Activated CD8-positive, alpha-beta memory T cell treated with anti-CD3 and anti-CD28 coated beads for 4 hours (primary cell): ENCODE measurements at places on chromosomes 1 and 21.

DNA sequence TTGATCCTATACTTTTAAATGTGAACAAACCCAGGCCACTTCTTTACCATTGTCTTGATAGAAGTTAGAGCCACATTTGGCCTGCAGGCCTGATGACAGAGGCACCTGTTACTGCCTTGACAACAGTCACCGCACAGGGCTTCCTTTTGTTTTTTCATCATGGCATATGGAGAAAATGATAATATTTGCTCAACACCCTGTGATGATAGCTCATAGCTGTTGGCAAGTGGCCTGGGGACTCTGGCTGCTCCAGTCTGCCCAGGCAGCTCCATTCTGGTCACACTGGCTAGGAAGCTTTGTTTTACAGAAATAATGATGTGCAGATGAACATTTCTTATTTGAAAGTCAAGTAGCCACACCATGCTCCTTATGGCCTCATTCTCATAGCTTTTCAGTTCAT, 89.6 kb upstream of the GPR88 start:
- no peak for DNase-seq

GRCh38 chr21:25903607-25904006, 168.8 kb downstream of the GABPA start:
- DNase-seq = no peak

GRCh38 chr1:183553331-183553730, 36.9 kb downstream of the NCF2 start:
- DNase-seq = no peak

DNA sequence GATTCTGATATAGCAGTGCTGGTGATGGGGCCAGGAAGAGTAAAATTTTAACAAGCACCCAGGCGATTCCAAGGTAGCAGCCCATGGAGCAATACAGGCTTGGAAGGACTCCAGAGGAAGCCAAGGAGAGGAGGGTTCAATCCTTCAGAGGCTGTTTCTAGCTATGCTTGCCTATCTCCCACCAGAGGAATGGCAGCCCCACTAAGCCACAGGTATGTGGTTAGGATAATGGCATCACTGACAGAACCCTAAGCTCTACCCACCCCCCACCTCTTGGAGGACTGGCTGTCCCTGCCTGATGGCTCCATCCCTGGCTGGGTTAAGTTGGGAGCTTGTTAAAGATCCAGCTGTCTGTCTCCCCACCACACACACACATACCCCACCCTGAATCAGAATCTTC, 19.3 kb upstream of the PTAFR start:
- DNase-seq = no peak

GRCh38 chr1:109201123-109201703, 12.5 kb upstream of the SARS1 start:
- peak; percentile 12 for DNase-seq

GRCh38 chr1:199287206-199287605, 648.4 kb downstream of the PTPRC start:
- no peak for DNase-seq

- DNase-seq = no peak
Measured at GRCh38 chr21:27813750-27814149, 846.9 kb upstream of the ADAMTS5 start.

DNA sequence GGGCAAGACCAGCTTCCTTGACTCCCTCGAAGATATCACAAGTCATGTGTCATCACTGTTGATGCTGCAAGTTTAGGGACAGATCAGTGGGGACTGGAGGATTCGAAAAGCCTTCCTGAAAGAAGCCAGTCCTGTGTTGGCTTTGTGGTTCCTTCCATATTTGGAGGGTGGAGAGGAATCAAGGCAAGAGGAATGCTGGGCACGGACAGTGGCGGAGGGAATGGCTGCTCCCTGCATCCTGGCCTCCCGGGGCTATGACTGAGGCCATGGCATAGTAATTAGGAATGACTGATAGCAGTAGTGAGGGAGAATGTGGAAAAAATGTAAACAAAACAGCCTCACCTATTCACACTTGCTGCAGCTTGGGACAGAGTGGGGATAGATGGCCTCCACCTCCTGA, 36.4 kb downstream of the VANGL1 start:
- DNase-seq = no peak

GRCh38 chr21:26967062-26967913, at the start of gene ADAMTS5:
Gene ADAMTS5, minus strand, starts transcription at chr21:26967088. Its CDS starts 697 bp downstream, at chr21:26966391.
- DNase-seq = no peak

- DNase-seq = no peak
Measured at GRCh38 chr21:42939582-42940413, 14.4 kb upstream of the ERVH48-1 start.

GRCh38 chr1:47651311-47652089, 213.7 kb downstream of the FOXD2 start:
- DNase-seq = no peak

GRCh38 chr1:33098371-33098770, 17.4 kb downstream of the AZIN2 start:
- DNase-seq = no peak

GRCh38 chr21:42553435-42553834, 39.8 kb downstream of the SLC37A1 start:
- no peak for DNase-seq

DNA sequence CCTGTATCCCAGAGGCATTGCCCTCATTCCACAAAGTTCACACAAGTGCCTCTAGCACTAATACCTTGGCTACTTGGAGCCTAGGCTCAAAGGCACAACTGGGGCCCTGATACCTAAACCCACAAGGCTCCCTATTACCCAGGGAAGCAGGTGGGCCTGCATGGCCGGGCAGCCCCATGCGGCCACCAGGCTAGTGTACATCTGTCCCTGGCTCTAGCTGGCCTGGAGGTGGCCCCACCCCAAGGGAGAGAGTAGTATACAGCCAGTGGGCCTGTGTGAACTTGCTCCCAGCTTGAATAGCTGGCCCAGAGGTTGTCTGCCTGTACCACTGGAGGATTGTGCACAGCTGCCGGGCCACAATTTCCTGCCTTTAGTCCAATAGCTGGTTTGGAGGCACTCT, 52.2 kb downstream of the USP25 start:
- DNase-seq = no peak

DNA sequence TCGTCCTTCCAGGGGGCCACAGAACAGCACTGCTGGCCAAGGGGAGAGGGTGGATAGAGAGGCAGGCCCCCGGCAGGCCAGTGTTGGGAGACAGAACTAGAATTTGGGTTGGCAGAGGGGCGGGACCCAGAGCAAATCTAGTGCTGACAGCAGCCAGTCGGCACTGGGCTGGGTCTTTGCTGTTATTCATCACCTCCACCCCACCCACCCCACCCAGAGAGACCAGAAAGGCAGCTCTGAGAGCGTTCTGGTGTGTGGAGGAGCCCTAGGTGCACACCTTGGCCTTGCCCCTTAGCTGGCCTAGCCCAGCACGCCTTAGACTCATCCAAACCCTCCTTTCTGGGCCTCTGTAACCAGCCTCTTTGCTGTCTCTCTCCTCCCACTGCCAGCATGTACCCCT, 6.4 kb upstream of the PKP1 start:
- DNase-seq = no peak

DNA sequence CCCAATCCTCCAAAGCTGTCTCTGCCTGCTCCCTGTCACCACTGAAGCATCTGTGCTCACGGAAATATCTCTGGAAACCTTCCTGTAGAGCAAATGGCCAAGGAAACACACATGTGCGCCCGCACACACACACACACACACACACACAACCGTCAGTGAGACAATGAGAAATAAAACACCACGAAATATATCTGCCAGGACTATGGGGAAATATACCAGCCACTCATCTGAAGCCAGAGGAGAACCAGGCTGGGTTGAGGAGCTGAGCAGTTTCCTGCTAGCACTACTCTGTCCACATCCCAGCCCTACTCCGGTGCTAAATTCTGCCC, 25.1 kb upstream of the PLXNA2 start:
- no peak for DNase-seq

DNA sequence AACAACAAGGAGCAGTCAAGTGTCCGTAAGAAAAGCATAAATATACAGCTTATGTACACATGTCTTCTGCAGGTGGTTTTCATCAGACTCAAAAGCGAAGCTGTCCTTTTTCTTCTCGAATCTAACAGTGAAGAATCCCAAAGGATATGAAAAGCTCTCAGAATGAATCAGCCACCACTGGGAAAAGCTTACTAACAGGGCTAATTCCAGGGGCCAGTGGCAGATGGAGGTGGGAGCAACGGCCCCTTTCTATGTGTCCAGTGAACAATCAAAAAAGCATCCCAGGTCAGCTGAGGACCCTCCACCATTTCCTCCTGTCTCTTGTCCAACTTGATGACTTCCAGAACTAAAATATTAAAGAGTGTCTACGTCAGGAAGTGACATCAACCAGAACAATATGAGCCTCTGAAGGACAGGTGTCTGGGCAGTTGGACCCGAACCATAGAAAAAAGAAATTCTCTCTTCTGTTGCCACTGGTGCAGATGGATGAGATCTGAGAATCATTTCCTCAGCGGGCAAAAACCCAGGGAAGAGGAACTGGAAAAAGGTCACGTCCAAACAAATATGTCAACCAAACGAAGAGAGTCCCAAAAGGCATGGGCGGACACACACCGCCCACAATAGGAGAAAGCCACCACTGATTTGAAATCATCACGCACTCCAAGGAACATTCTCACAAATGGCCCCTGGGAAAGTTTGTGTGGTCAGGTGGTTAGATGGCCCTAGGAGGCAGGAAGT, 70.4 kb upstream of the TIAM1 start:
- DNase-seq = no peak

DNA sequence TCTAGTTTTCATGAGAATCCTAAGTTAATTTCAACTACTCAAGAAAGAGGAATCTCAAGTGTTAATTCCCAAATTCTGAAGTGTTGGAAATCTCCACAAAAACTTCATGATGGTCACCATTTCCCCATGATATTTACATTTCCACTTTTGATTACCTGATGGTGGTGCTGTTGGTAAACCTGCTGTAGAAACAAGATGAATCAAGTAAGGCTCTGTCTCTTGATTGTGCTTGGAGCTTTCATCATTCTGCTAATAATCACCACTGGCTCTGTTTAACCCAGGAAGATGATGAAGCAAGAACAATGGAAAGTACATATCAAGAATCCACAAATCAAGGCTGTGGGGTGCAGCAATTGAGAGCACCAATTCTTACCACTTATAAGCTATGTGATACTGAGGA, 77.8 kb downstream of the C4BPA start:
- DNase-seq = no peak

DNA sequence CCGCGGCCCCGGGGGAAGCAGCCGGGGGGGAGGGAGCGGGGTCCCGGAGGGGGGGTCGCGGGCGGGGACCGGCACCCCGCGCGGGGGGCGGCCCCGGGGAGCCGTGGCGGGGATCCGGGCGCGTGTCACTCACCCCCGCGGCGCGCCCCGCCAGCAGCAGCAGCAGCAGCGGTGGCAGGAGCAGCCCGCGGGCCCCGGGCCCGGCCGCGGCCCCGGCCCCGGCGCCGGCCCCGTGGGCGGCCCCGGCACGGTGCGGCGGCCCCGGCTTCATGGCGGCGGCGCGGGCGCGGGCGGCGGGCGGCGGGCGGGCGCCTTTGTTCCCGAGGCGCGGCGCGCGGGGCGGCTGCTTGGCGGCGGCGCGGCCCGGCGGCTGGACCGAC, 252 bp downstream of the SDC3 start:
- no peak for DNase-seq

GRCh38 chr1:46900401-46900800, 40.9 kb downstream of the CYP4A11 start:
- no peak for DNase-seq

- DNase-seq = no peak
Measured at GRCh38 chr1:20949871-20950590, 162.9 kb upstream of the HP1BP3 start.

DNA sequence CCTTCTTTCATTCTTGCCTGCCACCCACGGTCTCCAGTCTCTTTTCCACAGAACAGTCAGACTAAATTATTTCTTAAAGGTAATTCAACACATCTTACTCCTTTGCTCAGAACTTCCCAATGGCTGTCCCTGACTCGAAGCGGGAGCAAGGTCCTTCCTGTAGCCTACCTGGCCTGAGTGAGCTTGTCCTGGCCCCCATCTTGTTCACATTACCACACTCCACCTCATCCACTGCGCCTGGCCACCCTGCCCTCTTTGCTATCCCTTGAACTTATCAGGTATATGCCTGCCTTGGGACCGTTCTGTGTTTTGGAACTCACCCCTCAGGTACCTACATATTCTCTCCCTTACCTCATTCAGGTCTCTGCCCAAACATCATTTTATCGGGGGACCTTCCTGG, 13.3 kb upstream of the GLIS1 start:
- no peak for DNase-seq

- no peak for DNase-seq
Measured at GRCh38 chr1:84635429-84635828, 54.8 kb downstream of the SSX2IP start.

DNA sequence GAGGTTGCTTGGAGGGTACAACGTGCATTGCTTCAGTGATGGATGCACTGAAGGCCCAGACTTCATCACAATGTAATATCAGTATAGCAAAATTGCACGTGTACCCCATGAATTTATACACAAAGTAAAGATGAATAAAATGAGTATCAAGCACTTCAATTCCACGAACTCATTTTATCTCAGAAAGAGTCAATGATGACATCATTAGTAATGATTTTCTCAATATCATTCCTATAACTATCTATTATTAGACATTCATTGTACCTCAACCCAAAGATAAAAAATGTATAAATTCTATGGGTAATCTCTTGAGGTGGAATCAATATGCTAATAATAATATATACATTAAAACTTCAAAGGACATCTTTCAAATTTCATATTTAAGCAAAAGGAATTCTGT, 208.4 kb downstream of the COL11A1 start:
- DNase-seq = no peak

DNA sequence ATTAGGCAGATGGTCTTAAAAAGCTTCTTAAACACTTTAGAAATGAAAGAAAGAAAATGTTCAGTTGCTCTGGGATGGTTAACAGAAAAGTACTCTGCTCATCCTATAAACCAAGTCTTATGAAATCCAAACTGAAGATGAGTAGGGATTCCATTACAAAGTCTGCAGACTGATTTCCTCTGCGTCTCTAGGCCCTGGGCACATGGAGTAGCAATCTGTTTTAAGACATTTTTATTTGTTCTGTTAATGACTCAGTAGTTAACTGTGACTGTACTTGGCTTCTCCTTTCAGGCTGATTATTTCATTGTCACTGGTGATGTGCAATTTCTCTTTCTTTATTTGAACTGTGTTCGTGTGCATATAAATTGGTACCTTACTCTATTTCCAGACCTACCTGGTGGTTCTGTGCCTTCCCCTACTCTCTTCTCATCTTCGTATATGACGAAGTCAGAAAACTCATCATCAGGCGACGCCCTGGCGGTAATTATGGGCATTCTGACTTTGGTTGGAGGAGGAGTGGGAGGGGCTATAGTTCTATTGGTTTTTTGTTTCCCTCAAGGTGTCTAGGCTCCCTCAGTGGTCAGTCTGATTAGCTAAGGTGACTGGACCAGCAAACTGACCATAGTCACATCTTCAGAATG, 30.6 kb downstream of the ATP1A1 start:
- no peak for DNase-seq

GRCh38 chr1:205376739-205377138, 20.0 kb upstream of the KLHDC8A start:
- DNase-seq = no peak

GRCh38 chr21:17866590-17866989, 47.4 kb upstream of the C21orf91 start:
- no peak for DNase-seq

- DNase-seq = no peak
Measured at GRCh38 chr1:180169640-180170195, 15.0 kb downstream of the QSOX1 start.
